Uterus (tissue), 4 donors: ENCODE measurements at places on chromosomes 7 and 10. TPM values are rescaled to one million over a fixed set of nuclear protein-coding genes. Genes with fewer than 3 reads are reported as not detected.

Gene DLX6
- 0.30 TPM for total RNA-seq

Gene MBLAC1
- 12.4 TPM for total RNA-seq

Gene MRC1
- 22.1 TPM for total RNA-seq

Gene FAM241B
- total RNA-seq: not detected

Gene CYP3A7
- total RNA-seq: not detected

Gene NPFFR1
- total RNA-seq: 0.43 TPM

Gene FKBP9
- total RNA-seq: 301 TPM

Gene OR2A7
- 3.8 TPM for total RNA-seq

Gene EVX1
- not detected for total RNA-seq

Gene OIT3
- total RNA-seq: 0.27 TPM

Gene TFPI2
- not detected for total RNA-seq

Gene NOBOX
- not detected for total RNA-seq

Gene SGMS1
- 102 TPM for total RNA-seq
